Activated T-cell treated with anti-CD3 and anti-CD28 coated beads for 4 hours (primary cell): ENCODE measurements at places on chromosomes 1 and 21.

DNA sequence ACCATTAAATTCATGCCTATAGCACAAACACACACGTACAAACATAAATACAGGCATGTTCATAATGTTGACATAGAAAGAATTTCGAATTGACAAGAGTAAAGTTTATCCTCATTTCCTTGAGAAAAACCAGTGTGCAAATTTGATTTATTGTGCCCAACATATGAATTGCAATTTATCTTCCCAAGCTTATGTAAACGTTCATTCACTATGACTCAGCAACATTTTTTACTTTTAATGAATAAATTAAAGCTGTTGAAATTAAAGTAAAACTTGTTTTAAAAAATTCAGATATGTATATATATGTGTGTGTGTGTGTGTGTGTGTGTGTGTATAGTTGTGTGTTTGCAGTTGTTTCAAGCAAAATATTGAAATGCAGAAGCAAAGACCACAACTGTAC is 1067.9 kb downstream of the BRINP3 start:
- no peak for DNase-seq

GRCh38 chr21:38780879-38781278 is 24.9 kb upstream of the ETS2 start:
- DNase-seq, result no peak

DNA sequence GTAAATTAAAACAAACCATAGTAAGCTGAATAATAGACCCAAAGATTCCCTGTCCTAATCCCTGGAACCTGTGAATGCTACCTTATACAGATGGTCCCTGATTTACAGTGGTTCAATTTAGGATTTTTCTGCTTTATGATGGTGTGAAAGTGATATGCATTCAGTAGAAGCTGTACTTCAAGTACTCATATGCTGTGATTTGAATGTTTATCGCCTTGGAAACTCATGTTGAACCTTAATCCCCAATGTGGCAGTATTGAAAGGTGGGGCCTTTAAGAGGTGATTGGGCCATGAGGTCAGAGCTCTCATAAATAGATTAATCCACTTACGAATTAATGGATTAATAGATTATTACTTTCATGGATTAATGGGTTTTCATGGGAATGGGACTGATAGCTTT is 10.6 kb upstream of the RRP15 start:
- DNase-seq, result no peak

DNA sequence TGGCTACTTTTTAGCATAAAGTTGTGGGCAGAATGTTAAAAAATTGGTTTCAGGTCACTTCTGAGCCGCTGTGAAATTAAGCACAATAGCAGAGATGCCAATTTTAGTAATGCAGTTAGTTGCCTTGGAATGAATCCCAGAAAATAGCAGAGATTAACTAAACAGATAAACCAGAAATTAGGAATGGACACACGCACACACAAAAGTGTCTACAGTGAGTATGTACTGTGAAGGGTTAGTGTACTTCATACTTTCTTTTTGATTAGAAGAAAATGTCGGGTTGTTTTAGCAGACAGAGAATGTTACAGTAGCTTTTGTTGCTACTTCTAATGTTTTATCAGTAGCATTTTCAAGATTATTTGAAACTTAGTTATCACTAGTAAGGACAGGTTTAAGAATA is 106.7 kb downstream of the LEPR start:
- no peak for DNase-seq

DNA sequence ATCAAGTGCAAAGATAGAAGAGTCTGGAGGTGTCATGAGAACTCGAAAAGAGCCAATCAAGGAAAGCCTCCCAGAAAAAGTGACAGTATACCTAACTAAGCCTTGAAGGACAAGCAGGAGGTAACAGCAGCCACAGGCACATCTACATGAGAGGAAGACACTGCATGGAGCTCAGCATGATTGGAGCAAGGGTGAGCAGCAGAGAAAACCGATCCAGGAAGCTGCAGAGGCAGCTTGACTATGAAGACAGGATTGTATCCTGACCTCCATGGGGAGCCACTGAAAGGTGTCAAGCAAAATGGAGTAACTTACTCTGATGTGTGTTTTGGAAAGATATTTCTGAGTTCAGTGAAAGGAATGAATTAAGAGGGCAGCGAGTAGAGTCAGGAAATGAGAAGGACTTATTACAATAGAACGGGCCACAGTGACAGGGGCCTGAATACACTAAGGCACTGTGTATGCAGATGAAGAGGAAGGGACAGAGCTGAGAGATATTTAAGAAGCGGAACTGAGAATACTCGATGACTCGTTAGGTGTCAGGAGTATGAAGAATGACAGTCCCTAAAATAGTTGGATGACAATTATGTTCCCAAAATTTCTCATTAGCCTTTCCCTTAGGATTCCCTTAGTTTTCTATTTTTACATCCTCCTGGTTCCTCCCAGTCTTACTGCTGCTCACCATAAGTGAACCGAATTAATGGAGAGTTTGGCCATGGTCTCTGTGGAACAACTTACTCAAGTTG is 139.3 kb upstream of the NFIA start:
- no peak for DNase-seq

- no peak for DNase-seq
Measured at GRCh38 chr1:66160719-66161118, 368.0 kb downstream of the PDE4B start.

GRCh38 chr1:20411196-20411980 is 74.6 kb downstream of the CAMK2N1 start:
- DNase-seq, result no peak

GRCh38 chr1:219041141-219041540 is 132.5 kb upstream of the LYPLAL1 start:
- DNase-seq, result no peak

DNA sequence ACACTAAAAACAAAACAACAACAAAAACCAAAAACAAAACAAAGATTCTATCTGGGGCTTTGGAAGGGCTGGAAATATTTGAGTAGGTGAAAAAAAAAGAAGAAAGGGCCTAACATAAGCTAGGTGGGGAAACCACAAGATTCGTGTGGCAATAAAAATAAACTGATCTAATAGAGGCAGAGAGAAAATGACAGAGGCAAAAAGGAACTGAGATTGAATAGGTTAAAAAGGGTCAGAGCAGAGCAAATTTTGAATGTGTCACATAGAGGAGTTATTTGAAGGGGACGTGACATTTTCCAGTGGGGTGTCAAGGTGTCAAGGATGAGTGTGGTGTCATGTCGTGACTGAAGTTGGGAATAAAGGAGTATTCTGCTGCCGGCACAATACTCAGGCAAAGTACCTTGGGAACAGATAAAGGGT is 65.2 kb upstream of the RALGPS2 start:
- no peak for DNase-seq

- no peak for DNase-seq
Measured at GRCh38 chr1:38958967-38959366, 17.3 kb upstream of the RHBDL2 start.

DNA sequence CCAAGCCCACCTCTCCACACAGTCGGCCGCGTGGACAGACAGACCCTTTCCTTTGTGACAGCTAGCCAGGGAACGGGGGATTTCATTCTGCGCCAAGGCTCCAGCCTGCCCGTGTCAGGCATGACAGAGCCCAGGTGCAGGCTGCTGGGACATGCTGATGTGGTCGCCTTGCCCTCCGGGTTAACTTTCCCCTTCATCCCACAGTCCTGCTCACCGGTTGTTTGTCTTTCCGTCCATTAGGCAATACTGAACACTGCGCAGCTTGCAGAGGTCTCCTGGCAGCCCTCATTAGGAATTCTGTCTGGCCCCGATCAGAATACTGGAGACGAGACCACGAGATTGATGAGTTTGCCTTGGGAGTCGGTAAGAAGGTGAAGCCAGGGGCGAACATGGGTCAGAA is 62.8 kb downstream of the SPSB1 start:
- DNase-seq, result no peak

DNA sequence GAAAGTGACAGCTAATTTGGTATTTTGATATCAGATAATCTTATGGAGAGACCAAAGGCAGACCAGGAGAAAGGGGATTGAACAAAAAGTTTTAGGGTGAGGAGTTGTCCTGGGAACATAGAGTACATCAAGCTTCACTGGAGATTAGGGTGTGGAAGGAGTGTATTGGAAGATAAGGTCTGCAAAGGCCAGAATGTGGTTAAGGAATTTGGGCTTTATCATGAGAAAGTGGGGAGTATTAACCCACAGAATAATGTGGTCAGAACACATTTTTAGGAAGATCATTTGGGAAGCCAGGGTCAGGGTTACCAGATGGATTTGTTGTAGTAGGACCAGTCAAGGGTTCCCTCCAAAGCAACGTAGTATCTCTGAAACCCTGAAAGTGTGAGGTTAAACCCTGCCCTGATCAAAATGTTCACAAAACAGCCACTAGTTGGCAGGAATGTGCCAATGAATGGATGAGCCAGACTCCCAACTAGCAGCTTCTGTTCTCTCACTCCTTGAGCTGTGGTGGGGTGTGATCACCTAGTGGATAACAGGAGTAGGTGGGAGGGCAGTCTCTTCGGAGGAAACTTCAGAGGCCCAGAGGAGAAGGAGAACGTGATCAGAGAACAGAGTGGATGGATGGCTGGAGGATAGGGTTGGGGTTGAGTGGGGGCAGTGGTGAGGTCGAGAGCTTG is 35.8 kb downstream of the SLC2A1 start:
- DNase-seq, result peak; percentile 42

GRCh38 chr1:109373126-109373525 is 24.6 kb downstream of the SORT1 start:
- no peak for DNase-seq

DNA sequence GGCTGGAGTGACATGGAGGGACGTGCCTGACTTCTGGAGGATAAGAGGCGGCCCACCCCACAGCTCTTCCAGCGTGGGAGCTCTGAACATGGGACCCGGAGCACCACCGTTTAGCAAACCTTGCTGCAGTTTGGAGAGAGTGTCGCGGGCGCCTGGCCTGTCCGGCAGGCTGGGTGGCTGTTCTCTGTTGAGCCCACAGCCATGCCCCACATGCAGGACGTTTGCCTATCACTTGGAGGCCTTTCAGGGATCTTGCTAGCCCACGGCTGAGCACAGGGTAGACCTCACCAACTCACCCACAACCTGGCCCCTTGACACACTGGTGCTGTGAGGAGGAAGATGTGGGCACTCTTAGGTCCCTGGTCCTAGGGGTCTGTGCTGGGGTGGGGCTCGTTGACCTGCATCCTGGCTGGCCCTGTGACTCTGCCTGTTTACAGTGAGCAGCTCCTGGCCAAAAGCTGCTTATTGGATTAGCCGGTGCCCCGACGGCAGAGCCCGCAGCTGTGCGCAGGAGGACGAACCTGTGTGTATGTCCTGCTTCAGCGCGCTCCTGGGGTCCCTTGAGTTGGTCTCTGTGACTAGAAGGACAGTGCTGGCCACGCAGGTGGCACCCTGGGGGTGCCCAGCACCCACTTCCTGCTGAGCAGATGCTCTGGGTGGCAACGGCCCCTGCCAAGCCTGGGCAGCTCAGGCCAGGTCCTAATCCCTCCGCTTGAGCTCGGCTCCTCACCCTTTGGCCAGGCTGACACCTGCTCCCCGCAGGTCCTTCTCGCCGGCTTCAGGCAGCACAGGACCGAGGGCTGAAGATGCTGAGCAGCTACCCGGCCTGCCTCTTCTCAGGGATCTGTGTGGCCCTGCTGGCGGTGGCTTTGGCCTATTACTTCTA is 72.4 kb upstream of the TRAPPC10 start:
- no peak for DNase-seq

DNA sequence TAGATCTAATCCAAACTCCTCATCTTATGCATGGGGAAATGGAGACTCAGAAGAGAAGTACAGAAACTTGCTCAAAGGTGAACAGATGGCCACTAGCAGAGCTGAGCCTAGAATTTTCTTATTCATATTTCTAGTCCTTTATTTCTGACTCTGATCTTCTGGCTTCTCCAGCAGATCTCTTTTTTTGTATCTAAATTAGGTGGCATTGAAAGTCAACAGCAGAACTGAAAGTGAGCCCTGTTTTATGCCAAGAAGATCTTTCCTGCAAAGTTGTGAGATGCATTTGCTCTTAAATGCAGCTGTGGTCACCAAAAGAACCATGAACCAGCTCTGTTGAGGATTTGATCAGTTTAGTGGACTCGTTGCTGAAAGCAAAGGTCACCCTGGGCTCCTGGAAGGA is 75.5 kb downstream of the KAZN start:
- DNase-seq, result no peak

- DNase-seq, result no peak
Measured at GRCh38 chr21:42226626-42227025, 7.7 kb downstream of the ABCG1 start.

DNA sequence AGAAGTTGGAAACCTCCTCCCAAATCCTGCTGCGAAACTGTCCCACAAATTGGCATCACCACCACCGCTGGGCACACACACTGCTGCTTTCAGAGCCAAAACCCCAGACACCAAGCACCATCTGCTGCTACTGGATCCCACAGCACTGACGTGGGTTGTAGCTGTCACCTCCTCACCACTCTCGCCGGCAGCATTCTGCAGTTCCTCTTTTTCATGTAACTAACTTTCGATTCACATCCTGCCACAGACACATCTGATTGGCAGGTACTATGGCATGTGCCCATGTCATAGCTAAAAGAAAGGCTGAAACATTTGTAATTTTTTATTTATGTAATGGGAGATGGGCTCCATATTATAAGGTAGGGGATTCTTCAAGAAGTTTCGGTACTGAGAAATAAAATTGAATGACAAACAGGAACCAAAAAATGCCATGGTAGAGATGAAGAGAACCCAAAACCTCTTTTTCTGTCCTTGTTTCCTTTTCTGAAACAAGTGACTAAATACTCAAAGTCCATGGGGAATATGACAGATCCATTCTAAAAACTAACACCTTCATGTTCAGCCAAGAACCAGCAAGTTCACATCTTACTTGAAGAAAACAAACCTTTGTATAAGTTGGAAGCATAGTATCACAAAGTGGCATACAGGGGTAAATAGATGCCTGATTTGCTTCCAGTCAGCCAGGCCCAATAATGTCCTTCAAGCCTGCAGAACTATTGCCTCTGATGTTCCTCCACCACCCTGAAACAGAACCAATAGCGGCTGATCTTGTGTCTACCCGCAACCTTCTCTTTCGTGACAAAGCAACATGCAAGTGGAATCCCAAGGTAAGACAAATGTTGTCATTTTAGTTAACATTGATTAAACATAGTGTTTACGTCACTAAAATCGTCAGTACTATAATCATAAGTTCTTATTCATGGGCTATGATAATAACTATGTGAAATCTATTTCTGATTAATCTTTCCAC is 26.6 kb upstream of the RGS13 start:
- DNase-seq, result peak; percentile 17

DNA sequence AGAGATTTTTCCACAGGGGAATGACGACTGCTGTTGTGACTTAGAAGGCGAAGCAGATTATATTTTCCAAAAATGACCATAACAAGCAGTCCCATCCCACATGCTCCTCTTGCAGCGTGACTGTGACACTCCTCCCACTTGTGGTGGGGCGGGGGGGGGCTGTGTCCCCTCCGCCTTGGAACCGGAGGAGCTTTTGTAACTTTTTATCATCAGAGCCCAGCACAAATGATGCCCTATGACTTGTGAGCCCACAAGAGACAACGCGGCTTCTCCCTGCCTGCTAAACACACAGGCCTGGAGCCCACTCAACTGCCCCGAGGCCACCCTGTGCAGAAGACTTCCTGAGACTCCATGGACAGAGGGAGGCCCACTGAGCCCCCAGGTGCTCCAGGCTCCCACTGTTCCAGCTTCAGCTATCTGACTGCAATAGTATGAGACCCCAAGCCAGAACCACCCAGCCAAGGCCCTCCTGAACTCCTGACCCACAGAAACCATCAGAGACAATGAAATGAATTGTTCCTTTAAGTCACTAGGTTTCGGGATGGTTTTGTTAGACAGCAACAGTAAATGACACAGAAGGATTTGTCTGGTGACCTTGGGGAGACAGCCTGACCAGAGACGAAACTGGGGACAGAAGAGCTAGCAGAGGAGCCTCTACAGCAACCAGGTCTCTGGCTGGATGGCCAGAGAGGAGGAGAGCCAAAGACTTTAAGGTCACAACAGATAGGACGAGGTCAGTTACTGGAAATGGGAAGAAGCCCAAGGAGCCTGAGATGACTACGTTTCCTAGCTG is 58.8 kb downstream of the CAPZB start:
- DNase-seq, result no peak
